Ovary (tissue), 10 donors: ENCODE measurements at places on chromosomes 13 and 19. TPM values are rescaled to one million over a fixed set of nuclear protein-coding genes. Genes with fewer than 3 reads are reported as not detected.
A peak's percentile ranks its signal among the peaks of the same experiment; 100 is the strongest.

DNA sequence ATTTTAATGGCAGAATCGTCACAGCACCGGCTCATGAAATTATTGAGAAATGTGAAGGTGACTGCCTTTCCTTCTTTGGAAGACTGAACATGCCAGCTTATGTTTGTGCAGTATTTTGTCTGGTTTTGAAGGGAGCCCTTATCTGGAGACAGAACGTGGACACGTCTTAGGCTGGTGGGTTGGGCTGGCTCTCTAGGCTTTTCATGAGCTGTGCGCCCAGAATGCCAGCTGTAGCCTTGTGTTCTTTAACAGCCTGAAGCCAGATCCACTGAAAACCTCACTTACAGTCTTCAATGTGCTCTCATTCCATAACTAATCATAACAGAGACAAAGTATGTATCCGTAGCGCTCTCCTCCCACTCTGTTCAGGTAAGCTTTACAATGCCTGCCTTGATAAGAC is 184.4 kb upstream of the HTR2A start:
- DNase-seq: no peak

GRCh38 chr19:49132974-49133609 is 13.7 kb downstream of the PPFIA3 start:
- DNase-seq: no peak

DNA sequence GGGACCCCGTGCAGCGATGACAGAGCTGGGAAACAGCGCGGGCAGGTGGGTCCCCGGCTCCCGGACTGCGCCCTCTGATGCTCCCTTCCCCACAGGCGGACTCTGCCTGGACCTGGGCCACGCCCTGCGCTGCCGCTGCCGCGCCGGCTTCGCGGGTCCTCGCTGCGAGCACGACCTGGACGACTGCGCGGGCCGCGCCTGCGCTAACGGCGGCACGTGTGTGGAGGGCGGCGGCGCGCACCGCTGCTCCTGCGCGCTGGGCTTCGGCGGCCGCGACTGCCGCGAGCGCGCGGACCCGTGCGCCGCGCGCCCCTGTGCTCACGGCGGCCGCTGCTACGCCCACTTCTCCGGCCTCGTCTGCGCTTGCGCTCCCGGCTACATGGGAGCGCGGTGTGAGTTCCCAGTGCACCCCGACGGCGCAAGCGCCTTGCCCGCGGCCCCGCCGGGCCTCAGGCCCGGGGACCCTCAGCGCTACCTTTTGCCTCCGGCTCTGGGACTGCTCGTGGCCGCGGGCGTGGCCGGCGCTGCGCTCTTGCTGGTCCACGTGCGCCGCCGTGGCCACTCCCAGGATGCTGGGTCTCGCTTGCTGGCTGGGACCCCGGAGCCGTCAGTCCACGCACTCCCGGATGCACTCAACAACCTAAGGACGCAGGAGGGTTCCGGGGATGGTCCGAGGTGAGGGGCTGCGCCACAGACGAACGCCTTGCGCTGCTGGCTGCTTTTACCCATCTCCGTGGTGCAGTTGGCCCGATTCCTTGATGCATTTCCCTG is 7.8 kb upstream of the SELENOV start:
- DNase-seq: no peak

DNA sequence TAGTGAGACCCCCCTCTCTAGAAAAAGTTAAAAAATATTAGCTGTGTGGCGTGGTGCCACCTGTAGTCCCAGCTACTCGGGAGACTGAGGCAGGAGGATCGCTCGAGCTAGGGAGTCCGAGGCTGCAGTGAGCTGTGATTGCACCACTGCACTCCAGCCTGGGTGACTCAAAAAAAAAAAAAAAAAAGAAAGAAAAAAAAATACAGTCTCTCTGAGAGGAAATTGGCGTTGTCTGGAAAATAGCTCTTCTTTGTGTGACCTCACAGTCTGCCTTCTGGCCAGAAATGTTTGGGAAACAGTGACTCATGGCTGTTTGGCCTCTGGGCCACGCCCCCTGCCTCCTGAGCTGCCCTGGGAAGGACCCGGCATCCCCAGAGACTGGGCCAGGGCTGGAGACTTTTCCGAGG is 10.7 kb downstream of the MARCHF2 start:
- peak; percentile 94 for DNase-seq

DNA sequence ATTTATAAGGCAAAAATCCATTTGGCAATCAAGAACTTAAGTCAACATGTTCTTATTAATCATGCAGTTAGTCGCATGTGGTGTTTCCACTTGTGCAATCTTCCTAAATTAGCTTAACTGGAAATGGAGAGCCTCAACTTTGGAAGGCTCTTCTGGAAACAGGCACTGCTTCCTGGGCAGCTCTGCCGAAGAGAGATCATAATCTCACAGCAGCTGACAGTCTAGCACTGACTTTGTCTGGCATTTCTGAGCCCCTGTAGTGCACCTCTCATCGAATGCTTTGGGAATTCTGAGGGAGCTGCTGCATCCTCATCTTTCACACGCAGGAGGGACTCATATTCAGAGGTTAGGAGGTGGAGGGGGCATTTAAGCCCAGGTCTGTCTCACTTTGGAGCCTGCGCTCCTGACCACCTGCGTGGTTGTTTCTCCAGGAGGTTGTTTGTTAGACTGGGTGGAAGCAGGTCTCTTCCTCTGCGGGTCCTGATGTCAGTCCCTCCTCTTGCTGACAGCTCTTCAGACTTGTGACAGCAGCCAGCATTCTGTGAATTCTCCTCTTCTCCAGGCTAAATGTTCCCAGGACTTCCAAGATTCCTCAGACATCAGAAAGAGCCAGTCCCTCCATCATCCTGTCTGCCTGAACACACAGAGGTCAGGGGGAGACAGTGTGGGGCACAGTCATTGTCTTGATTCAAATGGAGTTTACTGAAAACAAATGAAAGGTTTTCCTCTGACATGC is 100.4 kb upstream of the GJB6 start:
- no peak for DNase-seq

DNA sequence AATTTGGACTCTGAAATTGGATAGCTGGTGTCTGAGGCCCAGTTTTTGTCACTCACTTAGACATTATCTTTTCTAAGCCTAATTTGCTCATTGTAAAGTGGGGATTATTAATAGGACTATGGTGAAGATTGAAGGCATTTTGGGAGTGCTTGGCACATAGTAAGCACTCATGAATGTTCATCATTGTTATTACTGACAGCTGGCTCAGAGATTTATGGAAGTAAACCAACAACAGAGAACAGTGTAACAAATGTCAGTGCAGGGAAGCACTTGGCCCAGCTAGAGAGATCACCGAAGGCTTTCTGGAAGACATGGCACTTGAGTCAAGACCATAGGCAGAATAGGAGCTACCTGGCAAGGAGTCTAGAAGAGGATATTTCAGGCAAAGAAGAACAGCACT is 92.3 kb downstream of the RFC3 start:
- no peak for DNase-seq

DNA sequence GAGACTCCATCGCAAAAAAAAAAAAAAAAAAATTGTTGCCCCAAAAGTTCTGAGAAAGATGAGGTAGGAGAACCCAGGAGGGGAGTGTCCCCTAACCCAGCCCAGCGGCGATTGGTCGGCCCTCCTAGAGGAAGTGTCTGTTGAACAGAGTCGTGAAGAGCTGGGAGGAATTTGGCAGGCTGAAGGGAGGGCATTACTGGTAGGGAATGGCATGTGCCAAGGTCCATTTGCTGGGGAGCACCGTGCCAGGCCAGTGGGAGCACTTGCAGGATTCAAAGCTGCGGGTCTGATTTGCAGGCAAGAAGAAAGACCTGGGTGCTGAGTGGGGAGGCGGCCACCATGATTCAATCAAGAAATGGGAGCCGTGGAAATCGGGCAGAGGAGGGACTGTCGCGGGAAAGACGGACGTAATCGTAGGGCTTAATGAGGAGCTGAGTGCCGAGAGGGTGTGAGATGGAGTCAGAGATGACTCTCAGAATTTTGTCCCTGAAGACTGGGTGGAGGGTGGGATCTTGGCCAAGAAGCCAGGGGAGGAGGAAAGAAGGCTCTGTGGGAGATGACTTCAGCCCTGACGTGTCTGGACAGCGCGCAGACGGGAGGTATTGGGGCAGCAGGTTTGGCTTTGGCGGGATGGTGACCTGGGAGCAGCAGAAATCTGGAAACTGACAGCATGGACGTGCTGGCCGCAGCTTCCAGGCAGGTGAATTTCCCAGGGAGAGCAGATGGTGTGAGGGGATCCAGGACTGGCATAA is 15.4 kb downstream of the CERS4 start:
- DNase-seq: no peak

DNA sequence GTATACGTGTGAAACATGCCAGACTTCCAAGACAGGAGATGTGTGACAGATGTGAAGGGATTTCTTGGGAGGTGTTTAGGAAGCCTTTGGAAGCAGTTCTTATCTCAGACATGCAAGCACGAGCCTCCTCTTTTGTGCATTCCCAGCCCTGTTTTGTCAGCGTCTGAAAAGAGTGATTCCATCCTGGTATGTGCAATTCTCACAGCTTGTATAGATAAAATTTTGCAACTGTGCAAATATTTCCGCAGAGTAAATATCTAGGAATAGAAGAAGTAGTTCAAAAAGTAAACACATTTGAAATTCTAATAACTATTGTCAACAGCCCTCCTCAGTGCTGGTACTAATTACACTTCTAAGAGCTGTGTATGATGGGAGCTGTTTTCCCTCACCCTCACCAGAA is 72.3 kb upstream of the C1QTNF9B start:
- no peak for DNase-seq

DNA sequence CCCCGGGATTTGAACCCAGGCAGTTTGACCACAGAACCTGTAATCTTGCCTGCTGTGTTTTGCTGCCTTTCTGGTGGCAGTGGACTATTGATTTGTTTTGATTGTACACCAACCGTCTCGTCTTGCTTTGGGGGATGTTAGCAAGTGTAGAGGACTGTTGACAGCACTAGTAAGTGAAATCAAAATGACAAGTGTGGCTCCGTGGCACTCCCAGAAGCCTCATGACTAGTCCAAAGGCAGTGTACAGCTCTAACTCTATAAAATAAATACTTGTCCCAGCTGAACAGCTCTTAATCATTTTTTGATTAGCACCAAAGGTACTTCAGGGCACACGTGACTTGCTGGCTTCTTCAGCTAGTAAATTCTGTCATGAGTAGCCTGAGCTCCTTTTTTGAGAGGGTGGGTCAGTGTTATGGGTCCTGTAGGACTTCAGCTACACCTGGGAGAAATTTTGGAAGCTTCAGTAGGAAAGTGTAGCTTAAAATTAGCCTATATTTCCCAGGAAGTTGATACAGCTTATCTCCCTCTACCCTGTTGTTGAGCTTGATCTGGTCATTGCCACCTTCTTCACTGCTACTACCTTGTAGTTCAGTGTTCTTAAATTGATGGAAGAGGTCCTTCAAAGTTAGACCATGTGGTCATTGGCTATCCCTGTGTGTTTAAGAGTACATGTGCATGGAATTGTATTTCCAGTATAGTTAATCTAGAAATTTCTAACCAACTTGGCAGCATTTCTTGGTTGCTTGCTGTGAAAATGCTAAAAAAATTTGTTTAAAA is 15.1 kb downstream of the TM9SF2 start:
- DNase-seq: no peak

DNA sequence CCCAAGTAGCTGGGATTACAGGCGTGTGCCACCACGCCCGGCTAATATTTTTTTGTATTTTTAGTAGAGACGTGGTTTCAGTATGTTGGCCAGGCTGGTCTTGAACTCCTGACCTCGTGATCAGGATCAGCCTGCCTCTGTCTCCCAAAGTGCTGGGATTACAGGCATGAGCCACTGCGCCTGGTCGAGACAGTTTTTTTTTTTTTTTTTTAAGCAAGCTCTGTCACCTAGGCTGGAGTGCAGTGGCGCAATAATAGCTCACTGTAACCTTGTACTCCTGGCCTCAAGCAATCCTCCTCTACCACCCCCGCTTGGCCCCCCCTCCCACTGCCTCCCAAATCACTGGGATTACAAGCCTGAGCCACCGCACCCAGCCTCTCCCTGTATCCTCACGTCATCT is 6.4 kb upstream of the MAP2K7 start:
- DNase-seq: no peak

DNA sequence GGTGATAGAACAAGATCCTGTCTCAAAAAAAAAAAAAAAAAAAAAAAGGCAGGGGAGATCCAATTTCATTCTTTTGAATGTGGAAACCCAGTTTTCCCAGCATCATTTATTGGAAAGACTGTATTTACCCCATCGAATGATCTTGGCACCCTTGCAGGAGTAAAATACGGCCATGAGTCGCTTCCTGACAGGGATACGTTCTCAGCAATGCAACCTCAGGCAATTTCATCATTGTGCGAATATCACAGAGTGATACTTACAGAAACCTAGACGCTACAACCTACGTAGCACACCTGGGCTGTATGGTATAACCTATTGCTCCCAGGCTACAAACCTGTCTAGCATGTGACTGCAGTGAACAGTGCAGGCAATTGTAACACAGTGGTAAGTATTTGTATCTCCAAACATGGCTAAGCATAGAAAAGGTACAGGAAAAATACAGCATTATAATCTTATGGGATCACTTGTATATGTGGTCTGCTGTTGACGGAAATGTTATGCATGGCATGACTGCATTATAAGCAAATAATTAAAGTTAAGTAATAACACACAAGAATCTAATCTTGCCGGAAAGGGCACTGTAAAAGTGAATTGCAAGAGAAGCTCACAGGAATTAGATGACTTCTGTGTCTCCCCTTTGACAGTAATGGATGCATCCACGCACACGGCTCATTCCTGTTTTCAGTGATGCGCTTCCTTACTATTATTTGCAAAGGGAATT is 24.1 kb downstream of the RFX2 start:
- no peak for DNase-seq

GRCh38 chr19:39568604-39569003 is 28.6 kb upstream of the EID2 start:
- DNase-seq: no peak

- no peak for DNase-seq
Observed at GRCh38 chr13:112956571-112957294, 12.3 kb upstream of the MCF2L start.

DNA sequence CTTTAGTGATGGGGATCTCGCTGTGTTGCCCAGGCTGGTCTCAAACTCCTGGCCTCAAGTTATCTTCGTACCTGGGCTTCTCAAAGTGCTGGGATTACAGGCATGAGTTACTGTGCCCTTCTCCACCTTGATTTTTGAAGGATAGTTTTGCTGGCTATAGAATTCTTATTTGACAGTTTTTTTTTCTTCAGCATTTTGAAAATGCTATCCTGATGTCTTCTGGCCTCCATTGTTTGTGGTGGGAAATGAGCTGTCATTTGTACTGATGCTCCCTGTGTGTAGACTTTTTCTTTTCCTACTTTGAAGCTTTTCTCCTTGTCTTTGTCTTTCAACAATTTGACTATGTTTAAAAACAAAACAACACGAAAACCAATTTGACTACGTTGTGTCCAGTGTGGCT is 54.2 kb downstream of the SIPA1L3 start:
- no peak for DNase-seq

GRCh38 chr13:100275746-100276145 is 186.9 kb downstream of the PCCA start:
- DNase-seq: no peak

DNA sequence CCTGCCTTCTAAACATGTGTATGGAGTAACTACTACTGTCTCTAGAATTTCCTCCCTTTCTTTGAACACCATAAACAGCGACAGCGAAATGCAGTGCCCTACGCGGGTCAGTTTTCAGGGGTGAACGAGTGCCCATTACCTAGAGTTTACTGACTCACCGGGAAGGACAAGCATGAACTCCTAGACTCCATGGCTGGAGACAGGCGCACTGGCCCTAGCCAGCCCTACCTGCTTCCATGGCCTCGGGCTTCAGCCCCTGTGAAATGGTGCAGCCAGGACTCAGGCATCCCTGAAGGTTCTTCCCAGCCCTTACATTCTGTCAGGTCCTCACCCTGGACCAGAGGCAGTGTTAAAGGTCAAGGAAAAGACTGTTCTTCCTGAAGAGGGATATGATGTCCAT is 8.5 kb downstream of the RANBP3 start:
- no peak for DNase-seq

The INSR gene
- 42.2 TPM for polyA plus RNA-seq

The SLC7A10 gene
- not detected for polyA plus RNA-seq

The NLRP9 gene
- polyA plus RNA-seq: 0.80 TPM

The SLC25A41 gene
- polyA plus RNA-seq: 0.38 TPM

The HOMER3 gene
- 28.4 TPM for polyA plus RNA-seq
